ENCODE measurements at places on chromosomes 6 and 20.

DNA sequence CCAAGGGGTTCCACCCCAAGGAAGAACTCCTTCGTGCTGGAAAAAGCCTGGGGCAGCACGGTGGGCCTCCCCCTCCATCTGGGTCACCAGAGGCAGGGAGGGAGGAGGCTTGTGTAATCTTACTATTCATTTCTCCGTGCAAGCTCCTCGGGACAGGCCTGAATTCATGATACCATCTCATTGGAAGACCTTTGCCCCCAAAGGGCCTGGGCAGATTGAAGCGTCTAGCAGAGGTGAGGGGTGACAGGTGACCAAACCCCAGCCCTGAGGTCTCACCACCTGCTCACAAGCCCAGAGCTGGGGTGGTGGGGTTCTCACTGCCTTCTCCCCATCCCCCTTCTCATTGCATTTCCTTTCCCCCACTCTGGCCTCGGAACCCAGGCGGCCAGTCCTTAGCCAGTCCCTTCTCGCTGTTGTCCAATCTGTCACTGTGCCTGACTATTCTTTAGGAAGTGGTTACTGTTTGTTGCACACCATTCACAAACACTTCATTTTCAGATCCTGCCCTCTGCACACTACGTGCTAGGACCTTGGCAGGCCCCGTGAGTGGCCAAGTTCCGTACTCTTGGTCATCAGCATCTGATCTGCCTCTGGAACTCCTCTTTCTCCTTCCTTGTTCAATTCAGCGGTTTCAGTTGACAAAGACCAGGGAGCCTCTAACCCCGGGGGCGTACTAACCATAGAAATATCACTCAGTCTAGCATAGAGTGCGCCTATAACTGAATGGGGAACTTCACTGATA, 137.1 kb downstream of the LY86 start:
- DNase-seq: no peak

DNA sequence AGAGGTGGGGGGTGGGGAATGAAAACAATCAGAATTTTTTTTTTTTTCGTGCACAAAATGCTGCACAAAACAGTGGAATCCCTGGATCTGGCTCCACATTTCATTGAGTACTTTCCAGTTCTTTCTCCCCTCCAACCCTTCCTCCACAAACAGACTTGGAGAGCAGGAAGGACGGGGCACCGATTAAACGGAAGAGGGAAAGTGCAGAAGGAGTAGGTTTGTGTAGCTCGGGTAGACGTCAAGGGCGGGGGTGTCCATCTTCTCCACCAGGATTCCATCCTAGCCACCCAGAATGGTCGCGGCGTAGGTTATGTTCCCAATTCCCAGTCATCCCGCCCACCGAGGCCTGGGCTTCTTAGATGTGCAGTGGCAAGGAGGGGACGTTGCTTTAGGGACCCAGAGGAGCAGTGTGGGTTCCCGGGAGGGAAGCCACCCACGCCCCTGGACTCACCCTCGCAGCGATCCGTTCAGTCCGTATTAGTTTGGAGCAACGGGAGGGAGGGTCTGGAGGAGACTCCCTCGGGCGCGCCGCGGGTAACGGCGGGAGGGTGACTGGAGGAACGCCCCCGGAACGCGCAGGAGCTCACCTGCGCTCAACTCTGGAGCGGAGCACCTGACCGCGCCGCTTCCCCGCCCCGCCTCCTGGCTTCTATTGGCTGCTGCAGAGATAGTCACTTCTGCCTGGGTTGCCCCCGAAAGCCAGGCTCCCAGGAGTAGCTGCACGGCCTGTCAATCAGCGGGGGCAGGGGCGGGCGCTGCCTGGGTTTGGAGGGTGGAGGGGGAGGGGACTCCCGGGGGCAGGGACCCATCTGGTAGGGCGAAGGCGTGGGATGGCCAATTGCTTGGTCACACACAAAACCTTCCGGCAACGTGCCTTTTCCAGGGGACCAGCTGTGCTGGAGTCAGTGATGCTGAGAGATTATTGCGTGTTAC, at the start of gene ENPP5:
Gene ENPP5, minus strand, starts transcription at position 624 of the 933 bp plus-strand sequence. CDS start 2,718 bp downstream, outside the sequence.
- DNase-seq: peak; percentile 66

DNA sequence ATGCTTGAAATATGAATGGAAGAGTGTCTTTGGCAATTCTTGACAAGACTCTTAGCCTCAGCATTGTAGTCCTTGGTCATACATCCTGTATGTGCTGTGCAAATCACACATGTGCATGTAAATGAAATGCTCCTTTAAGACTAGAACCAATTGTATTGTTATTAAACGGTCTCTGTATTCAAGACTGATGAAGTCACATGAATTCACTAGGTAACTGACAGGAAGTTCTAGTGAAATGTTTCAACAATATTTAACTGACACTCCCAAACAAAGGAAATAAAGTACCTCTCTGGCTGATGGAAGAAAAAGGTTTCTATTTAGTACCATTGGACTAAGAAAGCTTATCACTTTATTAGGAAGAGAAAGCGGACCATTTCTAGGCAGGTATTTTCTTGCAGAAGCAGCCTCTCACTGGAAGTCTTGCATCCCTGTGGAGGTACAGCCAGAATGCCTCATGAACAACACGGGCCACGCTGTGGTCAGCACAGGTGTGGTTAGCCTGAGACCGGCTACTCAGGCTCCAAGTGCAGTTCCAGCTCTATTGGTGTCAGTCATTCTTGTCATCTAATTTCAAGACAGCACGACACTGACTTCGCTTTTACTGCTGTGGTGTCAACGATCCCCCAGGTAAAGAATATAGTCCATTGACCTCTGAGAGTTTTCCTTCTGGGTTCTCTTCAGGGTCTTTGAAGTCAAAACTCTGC, 17.3 kb downstream of the PPP1R3G start:
- no peak for DNase-seq

- no peak for DNase-seq
Measured at GRCh38 chr20:11170025-11170424, 496.2 kb upstream of the JAG1 start.

- no peak for DNase-seq
Measured at GRCh38 chr6:166492092-166492741, 94.3 kb downstream of the RAMACL start.

GRCh38 chr6:162313922-162314660, 413.5 kb downstream of the PRKN start:
- no peak for DNase-seq

DNA sequence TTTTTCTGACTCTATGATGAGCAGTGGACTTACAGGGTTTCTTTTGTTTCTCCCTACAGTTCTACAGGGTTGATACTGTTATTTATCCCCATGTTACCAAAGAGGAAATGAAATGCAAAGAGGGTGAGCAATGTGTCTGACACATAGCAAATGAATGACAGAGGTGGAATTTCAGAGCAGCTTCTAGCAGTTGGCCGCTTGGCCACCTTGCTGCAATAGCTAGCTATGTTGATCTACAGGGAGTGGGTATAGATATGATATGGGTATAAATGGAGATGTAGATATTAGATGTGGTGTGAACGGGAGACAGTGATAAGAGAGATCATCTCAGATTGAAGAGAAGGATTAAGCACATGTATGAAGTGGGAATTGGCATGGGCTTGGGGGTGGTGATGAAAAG, 10.9 kb upstream of the SLC22A3 start:
- DNase-seq: no peak

DNA sequence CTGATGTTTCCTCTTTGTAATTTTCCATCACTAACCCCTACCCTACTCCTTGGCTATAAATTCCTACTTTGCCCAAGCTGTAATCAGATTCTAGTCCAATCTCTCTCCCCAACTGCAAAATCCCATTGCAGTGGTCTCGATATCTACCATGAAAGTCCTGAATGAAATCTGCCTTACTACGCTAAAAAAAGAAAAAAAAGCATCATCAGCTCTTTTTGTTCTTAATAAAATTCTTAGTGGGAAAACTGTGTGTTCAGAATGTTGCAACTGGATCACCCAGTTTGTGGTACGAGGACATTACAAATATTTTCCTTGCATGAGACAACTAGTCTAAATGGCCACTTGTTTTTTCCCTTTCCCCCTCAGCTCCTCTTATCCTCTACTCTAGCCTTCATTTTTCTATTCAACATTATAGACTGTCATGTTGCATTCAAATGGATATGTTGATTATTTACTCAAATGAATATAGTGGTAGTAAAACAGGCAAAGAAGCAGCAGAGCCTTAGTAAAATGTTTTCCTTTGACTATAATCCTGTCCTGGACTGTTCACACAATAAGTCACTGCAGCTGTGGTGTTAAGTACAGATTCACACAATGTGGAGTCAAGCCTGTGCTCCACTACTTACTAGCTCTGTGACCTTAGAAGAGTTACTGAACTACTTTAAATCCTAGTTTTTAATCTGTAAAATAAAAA, 527.1 kb upstream of the MARCKS start:
- no peak for DNase-seq

GRCh38 chr6:140068801-140069200, 694.4 kb upstream of the CITED2 start:
- no peak for DNase-seq

GRCh38 chr6:139640448-139640847, 266.0 kb upstream of the CITED2 start:
- no peak for DNase-seq

GRCh38 chr6:132079286-132079685, 128.1 kb upstream of the CCN2 start:
- no peak for DNase-seq
